ENCODE measurements at places on chromosomes 3 and 15. TPM values are rescaled to one million over a fixed set of nuclear protein-coding genes. Genes with fewer than 3 reads are reported as not detected.

DNA sequence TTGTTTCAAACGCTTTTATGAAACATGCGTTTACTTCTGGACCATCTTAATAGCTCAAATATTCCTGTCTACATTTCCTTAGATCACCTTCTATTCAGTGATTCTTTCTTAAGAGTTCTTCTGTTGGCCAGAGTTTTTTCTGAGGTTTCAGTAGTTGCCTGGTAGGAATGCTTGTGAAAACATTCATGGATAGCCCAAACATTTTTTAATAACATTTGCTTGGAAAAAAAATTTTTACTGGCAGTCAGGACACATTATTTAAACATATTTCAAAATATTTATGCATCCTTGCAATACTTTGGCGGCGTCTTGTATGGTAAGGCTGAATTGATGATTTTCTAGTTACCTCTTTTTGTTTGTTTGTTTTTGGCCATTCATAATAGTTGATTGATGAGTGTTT is 47.4 kb upstream of the ZBTB20 start:
- no peaks in the 10 kb centered on the region for H3K36me3 ChIP-seq
- H3K27me3 ChIP-seq: no peaks in the 10 kb centered on the region
- H3K27ac ChIP-seq: no peak overlapping the region

DNA sequence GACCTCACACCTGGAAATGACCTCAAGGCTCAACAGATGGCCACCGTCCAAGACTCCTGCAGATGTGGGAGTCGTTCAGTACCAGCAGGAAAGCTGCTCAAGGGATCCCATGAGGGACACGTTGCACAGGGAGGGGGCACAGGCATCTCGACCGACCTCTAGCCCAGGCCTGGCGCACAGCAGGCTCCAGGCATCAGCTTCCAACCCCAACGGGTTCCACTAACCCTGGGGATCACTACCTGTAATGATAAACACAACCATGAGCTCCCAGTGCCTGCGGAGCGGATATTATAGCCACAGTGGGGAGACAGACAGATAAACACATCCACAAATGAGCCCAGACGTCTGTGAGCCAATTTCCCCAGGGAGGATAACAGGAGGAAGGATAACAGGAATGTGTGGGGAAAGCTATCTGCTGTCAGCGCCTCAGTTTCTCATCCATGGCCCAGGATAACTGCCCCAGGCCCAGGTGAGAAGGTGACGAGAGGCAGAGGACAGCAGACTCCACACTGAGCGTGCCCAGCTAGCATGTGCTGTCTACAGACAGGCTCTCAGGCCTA is 19.9 kb downstream of the NUP210 start:
- peaks cover 31% of the 10 kb centered on the region for H3K36me3 ChIP-seq
- H3K27ac ChIP-seq: no peak overlapping the region
- no peaks in the 10 kb centered on the region for H3K27me3 ChIP-seq
- H3K4me1 ChIP-seq: no peaks in the 10 kb centered on the region
- no peak overlapping the region for H3K4me3 ChIP-seq
- no peak for DNase-seq

DNA sequence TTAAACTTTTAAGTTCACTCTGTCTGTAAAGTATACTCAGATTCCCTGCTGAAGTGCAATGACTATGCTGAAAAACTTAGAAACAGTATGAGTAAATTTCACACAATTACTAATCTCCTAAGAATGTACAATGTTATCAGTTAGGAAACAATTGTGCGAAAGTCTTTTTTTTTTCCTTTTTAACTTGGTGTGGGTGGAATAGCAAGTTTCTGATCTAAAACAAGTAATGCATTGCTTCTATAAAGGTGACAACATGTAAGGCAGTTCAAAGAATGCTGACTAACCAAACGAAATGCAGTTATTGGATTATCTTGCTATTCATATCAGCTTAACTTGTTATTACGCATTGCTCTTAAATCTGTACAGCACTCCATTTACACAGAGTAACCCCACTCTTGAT is 19.3 kb upstream of the SLC12A8 start:
- peaks cover 3% of the 10 kb centered on the region for H3K4me1 ChIP-seq
- H3K4me3 ChIP-seq: no peak overlapping the region
- no peak for DNase-seq
- no peak overlapping the region for H3K27ac ChIP-seq

DNA sequence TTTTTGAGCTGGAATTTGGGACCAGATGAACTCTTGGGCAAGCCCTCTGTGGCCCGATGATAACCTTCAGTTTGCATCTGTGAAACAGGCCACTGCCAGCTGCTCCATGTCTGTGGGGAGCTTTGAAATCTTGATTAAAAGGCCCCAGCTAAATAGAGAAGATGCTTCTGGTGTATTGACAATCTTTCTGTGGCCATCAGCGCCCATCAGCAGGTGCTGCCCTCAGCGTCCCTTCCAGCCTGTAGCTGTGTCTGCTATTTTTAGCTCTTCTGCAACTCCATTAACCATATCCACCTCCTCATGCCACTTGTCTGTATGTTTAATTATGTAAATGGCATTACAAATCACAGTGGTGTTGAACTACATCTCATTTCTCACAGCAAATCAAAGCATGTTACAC is 54.0 kb downstream of the CHCHD6 start:
- H3K4me3 ChIP-seq: no peak overlapping the region
- H3K4me1 ChIP-seq: no peaks in the 10 kb centered on the region
- no peak overlapping the region for H3K27ac ChIP-seq
- H3K36me3 ChIP-seq: no peaks in the 10 kb centered on the region
- DNase-seq: no peak
- no peaks in the 10 kb centered on the region for H3K27me3 ChIP-seq

DNA sequence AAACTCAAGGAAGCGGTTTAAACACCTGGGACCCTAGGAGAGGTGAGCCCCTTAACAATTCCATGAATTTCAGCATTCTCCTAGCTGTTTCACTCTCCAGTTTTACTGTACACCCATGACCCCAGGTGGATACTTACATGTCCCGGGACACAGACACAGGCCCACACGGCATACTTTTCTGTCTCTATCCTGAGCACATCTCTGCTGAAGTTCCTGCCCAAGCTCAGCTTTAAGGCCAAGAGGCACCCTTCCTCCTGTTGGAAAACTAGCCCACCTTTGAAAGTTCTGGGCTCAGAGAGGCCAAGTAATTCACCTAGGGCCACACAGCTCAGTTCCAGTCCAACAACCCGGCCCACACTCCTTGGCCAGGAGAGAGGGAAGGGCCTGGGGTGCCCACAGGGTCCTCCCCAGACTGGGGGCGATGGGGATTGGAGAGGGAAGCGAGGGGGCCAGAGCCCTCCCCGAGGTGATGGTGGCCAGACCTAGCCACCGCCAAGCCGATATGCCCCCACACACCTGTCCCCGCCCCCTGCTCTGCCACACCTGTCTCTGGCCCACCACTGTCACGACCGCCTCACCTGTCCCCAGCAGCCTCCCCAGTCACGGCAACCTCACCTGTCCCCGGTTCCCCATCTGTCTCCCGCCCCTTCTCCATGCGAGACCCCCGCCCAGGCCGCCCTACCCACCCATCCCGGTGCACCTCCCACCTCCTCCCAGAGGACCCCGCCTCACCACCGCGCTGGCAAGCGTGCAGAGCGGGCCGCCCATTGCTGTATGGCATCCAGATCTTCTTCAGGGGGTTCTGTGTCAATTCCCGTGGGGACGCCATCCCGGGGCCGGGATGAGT is 431 bp downstream of the PFKFB4 start:
- no peaks in the 10 kb centered on the region for H3K27me3 ChIP-seq
- peak overlapping the region; percentile 60 for H3K4me3 ChIP-seq
- H3K36me3 ChIP-seq: no peaks in the 10 kb centered on the region
- DNase-seq: no peak
- H3K27ac ChIP-seq: no peak overlapping the region
- H3K4me1 ChIP-seq: peaks cover 10% of the 10 kb centered on the region

- peak; percentile 70 for DNase-seq
- H3K27me3 ChIP-seq: no peaks in the 10 kb centered on the region
- H3K36me3 ChIP-seq: no peaks in the 10 kb centered on the region
- H3K4me3 ChIP-seq: no peak overlapping the region
- H3K4me1 ChIP-seq: no peaks in the 10 kb centered on the region
Observed at GRCh38 chr3:126105691-126106187, 21.8 kb upstream of the SLC41A3 start.

- no peaks in the 10 kb centered on the region for H3K27me3 ChIP-seq
- no peaks in the 10 kb centered on the region for H3K36me3 ChIP-seq
- no peak overlapping the region for H3K27ac ChIP-seq
- no peak overlapping the region for H3K4me3 ChIP-seq
Observed at GRCh38 chr3:177569875-177570657, 372.8 kb upstream of the TBL1XR1 start.

- no peak overlapping the region for H3K27ac ChIP-seq
- no peaks in the 10 kb centered on the region for H3K36me3 ChIP-seq
- H3K4me3 ChIP-seq: no peak overlapping the region
- no peak for DNase-seq
- no peaks in the 10 kb centered on the region for H3K4me1 ChIP-seq
Observed at GRCh38 chr3:170947018-170947769, 38.8 kb upstream of the EIF5A2 start.

The BLM gene
- total RNA-seq: 3.7 TPM

DNA sequence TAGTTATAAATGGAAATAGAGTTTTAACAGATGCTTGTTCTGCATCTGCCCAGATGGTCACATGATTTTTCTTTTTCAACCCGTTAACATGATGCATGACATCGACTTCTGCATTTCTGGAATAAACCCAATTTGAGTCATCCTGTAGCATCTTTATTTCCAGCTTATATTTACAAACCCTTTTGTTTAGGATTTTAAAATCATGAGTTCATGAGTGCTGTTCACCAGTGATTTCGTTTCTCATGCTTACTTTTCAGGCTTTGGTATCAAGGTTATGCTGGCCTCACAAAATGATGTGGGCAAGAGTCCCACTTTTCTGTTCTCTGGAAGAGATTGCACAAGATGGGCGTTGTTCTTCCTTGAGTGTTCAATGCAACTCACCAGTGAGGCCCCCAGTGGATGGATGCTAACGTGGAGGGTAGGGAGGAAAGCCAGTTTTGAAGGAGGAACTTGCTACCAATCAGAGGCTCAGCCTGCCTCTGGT is 5.2 kb downstream of the HRH1 start:
- H3K27me3 ChIP-seq: peaks cover 30% of the 10 kb centered on the region
- peaks cover 36% of the 10 kb centered on the region for H3K4me1 ChIP-seq
- H3K4me3 ChIP-seq: no peak overlapping the region
- H3K36me3 ChIP-seq: no peaks in the 10 kb centered on the region
- DNase-seq: no peak

The C3orf20 gene
- total RNA-seq: not detected

DNA sequence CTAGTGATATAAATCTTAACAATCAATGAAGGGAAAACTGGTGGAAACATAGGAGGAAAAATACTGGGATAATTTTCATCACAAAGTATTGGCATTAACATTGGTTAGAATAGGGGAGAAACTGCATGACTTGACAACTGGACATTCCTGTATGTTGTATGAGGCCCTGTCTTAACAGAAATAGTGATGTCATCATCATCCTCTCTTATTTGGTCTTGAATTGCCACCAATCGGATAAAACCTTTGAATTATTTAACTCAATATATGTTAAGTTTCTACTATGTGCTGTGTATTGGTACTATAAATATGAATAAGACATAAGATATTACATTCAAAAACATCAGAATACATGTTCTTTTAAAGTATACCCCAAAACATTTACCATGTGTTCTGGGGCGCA is 130.1 kb upstream of the CCDC54 start:
- no peaks in the 10 kb centered on the region for H3K36me3 ChIP-seq
- no peaks in the 10 kb centered on the region for H3K27me3 ChIP-seq
- no peak overlapping the region for H3K27ac ChIP-seq
- no peak for DNase-seq
- H3K4me3 ChIP-seq: no peak overlapping the region

The PATL2 gene
- total RNA-seq: 1.7 TPM

Data from left lung (tissue), 14 donors.